ENCODE measurements at places on chromosomes 2 and 18. TPM values are rescaled to one million over a fixed set of nuclear protein-coding genes. Genes with fewer than 3 reads are reported as not detected.

GRCh38 chr2:30511122-30512083 is 64.4 kb downstream of the LCLAT1 start:
- no peak for DNase-seq
- H3K4me3 ChIP-seq: no peak overlapping the region
- no peaks in the 10 kb centered on the region for H3K36me3 ChIP-seq
- H3K4me1 ChIP-seq: peaks cover 34% of the 10 kb centered on the region

The CYBRD1 gene
- 11.1 TPM for total RNA-seq

DNA sequence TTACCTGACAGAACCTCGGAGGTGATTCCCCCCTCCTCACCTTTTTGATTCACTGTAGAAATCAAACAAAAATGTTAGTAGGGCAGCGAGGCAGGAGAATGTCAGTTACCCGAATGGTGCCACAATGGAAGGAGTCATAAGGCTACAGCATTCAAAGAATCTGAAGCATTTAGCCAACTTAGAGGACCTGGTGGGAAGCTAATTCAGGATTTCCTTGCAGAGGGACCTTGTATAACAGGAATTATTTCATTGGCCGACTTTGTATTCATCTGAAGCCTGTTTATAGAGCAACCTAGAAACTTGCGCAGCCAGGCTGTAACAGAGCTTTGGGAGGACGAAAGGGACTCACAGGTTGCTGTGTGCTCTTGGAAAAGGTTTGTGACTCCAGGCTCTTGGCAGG is 129.1 kb upstream of the MMADHC start:
- H3K36me3 ChIP-seq: no peaks in the 10 kb centered on the region
- no peaks in the 10 kb centered on the region for H3K27me3 ChIP-seq
- no peak overlapping the region for H3K4me3 ChIP-seq
- H3K4me1 ChIP-seq: peaks cover 14% of the 10 kb centered on the region

DNA sequence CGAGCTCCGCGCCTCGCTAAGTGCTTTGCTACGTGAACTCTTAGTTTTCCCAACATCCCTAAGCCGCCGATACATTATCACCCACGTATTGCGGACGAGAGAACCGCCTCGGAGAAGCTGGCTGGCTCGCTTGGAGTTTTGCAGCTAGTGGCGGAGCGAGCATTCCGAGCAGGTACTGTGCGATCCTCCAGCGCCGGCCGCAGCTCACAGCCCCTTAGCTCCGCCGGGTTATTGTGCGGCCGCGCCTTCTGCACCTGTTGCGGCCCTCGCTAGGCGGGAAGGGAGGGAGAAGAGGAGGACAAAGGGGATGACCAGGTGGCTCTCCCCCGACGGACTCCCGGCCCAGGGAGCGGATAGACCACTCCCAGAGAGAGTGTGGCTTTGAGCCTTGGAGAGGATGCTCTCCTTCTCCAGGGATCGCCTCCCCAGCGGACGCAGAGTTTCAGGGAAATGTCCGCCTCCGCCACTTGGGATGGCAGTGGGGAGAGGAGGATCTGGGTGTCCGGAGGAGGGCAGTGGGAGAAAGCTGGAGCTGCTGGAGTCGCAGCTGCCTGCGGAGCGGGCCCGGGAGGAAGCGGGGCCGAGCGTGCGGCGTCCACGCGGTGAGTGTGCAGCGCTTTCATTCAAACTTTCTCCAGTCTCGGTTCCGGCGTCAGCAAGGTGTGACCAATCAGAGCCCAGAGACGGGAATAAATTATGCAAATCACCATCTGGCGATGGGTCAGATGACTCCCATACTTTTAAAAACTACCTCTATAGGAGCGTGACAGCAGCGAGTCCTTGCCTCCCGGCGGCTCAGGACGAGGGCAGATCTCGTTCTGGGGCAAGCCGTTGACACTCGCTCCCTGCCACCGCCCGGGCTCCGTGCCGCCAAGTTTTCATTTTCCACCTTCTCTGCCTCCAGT is at the start of gene LIPG:
Gene LIPG (plus strand): TSS at position 769 of the 905 bp plus-strand sequence. CDS start 252 bp downstream, outside the sequence.
- H3K4me3 ChIP-seq: peak within 1 kb of the TSS; percentile 57
- no peak within 1 kb of the TSS for H3K27ac ChIP-seq
- peaks cover 35% of the 10 kb centered on the region for H3K4me1 ChIP-seq
- DNase-seq: peak; percentile 93

GRCh38 chr18:80034852-80035406 is 695 bp downstream of the RBFA start:
- no peaks in the 10 kb centered on the region for H3K36me3 ChIP-seq
- H3K27ac ChIP-seq: no peak overlapping the region
- peaks cover 4% of the 10 kb centered on the region for H3K27me3 ChIP-seq
- peaks cover 8% of the 10 kb centered on the region for H3K4me1 ChIP-seq
- peak; percentile 20 for DNase-seq
- H3K4me3 ChIP-seq: peak overlapping the region; percentile 73

GRCh38 chr18:70429847-70430500 is 141.1 kb downstream of the SOCS6 start:
- no peak for DNase-seq
- no peaks in the 10 kb centered on the region for H3K36me3 ChIP-seq
- no peak overlapping the region for H3K27ac ChIP-seq
- no peak overlapping the region for H3K4me3 ChIP-seq
- H3K4me1 ChIP-seq: no peaks in the 10 kb centered on the region

DNA sequence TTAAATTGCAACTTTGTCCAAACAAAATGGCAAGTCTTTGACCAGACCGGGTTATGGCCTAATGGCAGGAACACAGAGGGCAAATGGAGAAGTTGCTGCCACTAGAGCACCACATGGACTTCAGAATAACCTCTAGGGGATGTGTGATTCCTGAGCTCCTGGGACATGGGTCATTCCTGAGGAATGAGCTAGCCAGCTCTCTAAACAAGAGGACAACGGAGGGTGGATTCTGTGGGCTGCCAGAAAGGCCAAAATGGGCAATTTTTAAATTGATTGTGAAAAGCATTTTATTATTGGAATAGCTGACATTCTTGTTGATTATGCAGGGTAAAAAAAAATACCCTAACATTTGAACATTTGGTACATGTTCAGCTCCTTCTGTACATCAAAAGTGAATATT is 109.8 kb upstream of the FZD5 start:
- H3K27me3 ChIP-seq: no peaks in the 10 kb centered on the region
- DNase-seq: no peak
- no peak overlapping the region for H3K27ac ChIP-seq
- no peaks in the 10 kb centered on the region for H3K36me3 ChIP-seq

The PCARE gene
- not detected for total RNA-seq

DNA sequence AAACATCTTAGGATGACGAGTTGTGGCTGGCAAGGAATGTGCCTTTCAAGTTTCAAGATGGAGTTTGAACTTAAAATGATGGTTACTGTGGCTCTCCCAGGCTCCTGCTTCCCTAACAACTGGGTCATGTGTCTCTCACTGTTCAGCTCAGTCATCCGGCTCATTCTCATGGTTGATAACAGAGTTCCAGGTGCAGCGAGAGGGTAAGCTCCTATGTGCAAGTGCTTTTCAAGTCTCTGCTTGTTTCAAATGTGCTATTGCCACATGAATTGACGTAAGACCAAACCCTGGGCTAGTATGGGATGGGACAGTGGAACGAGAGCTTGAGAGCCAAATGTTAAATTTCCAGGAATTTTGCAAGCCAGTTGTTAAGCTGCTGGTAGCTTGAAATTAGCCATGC is 19.5 kb upstream of the PUM2 start:
- no peaks in the 10 kb centered on the region for H3K27me3 ChIP-seq
- no peaks in the 10 kb centered on the region for H3K36me3 ChIP-seq

The SLC9A4 gene
- not detected for total RNA-seq

GRCh38 chr2:145299368-145299767 is 779.4 kb upstream of the ZEB2 start:
- H3K36me3 ChIP-seq: no peaks in the 10 kb centered on the region
- no peaks in the 10 kb centered on the region for H3K27me3 ChIP-seq
- no peak for DNase-seq
- H3K4me1 ChIP-seq: peaks cover 18% of the 10 kb centered on the region
- H3K27ac ChIP-seq: no peak overlapping the region
- H3K4me3 ChIP-seq: no peak overlapping the region

DNA sequence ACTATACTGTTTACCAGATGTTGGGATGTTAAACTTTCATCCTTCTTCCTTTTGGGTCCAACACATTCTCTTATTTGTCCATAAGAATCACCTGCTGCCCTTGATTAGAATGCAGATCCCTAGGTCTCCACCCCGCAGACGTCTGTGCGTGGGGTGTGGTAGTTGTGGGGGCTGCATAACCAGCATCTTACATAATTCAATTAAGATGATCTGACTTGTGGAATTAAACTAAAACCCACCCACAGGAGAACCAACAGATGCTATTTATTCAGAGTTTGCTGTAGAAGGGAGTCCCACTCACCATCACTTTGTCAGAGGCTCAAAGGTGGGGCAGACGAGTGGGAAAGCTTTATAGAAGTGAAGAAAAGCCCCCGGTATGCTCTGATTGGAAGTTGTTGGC is 1.6 kb upstream of the KLHL23 start:
- H3K27me3 ChIP-seq: peaks cover 19% of the 10 kb centered on the region
- no peak for DNase-seq
- H3K27ac ChIP-seq: no peak overlapping the region
- peaks cover 25% of the 10 kb centered on the region for H3K4me1 ChIP-seq
- H3K36me3 ChIP-seq: no peaks in the 10 kb centered on the region
- H3K4me3 ChIP-seq: no peak overlapping the region

- no peak for DNase-seq
- H3K36me3 ChIP-seq: no peaks in the 10 kb centered on the region
- peaks cover 19% of the 10 kb centered on the region for H3K4me1 ChIP-seq
- no peak overlapping the region for H3K4me3 ChIP-seq
Observed at GRCh38 chr2:168671932-168672331, 130.5 kb upstream of the NOSTRIN start.

The EGR4 gene
- total RNA-seq: not detected

All from neural progenitor cell (in vitro differentiated cells).